ENCODE measurements at places on chromosomes 12 and 14.

DNA sequence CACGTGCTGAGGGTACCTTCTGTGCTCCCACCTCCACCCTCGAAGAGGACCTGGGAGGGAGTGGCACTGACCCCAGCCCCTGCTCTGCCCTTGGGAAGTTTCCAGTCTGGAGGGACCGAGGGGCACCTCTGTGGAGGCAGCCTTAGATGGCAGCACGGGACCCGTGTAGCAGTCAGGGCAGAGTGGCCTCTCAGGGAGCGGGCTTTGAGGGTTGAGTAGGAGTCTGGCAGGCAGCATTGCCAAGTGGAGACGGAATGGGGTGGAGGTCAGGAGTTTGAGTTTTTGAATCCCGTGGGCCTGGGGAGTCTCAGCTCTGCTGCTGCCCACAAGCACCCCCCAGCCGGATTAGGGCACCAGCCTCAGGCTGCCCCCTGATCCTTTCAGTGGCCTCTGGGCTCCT lies 21.6 kb downstream of the KIF26A start:
- no peak for DNase-seq

DNA sequence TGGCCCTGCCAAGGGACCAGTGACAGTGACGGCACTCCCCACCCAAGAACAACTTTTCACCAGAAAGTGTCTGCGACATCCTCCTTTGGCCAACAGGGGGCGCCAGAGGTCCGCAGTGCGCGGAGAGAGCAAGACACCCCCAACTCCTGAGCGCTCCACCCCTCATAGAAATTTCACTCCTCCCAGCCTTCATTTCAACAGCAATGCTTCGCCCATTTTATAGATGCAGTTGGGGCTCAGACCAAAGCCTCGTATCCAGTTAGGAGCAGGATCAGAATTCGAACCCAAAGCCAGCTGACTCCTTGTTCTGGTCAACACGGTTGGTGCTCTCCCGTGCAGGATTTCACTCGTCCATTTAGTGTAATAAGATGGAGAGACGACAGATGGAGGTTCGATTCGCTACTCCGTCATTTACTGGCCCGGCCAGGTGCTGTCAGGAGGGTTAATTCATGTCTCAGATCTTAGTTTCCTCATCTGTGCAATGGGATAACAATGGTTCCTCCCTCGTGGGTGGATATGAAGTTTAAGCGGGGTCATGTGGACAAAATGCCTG lies 2.4 kb upstream of the POP5 start:
- peak; percentile 76 for DNase-seq

DNA sequence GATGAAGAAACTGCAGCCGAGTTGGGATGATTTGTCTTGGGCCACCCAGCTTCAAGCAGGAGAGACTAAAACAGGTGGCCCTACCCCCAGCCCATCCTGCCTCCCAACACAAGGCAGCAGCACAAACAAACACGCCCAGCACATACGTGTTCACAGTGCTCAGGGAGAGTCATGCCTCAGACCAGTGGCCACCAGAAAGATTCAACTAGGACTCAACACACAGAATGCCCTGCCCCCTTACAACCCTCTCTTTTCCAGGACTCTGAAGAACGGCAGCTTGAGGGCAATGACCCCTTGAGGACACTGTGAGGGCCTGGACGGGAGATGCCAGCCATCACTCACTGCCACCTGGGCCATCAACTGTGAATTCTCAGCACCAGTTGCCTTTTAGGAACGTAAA lies 75.0 kb downstream of the NT5DC3 start:
- DNase-seq, result no peak

GRCh38 chr14:79658769-79659168 lies 552.5 kb downstream of the DIO2 start:
- DNase-seq, result no peak

DNA sequence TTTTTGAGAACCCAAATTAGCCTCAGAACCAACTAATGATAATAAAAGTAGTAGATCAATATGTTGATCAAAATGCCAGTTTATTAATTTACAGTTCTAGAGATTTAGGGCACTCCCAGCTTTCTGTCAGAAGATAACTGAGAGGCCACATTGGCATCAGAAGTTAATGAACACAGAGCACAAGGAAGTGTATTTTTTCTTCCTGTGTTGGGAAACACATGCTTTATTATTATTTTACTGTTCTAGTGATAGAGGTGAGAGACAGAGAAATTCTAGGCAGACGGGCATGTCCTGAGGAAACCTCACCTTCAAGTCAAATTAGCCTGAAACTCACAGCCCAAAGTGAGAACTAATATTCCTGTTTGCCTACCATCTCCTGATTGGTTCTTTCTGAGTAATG lies 213.7 kb downstream of the PCNX1 start:
- DNase-seq, result no peak
